ENCODE measurements at places on chromosomes 5 and 9.
A peak's percentile ranks its signal among the peaks of the same experiment; 100 is the strongest.

- DNase-seq: no peak
Measured at GRCh38 chr9:98539954-98540353, 168.8 kb downstream of the GABBR2 start.

DNA sequence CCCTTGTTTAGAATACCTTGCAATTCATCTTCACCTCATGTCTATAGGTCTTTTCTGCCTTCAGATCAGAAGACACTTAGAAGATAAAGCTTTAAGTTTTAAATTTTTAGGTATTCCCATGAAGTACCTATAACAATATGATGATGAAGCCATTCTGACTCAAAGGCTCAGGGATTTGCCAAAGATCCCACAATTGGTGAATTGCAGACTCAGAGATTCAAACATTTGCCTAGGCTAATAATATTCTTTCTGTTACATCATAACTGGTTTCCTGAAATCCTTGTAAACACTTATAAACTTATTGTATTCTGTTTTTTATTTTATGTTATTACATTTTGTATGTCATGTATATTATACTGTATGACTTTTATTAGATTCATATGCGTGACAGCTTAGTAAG lies 62.8 kb upstream of the ZFAND5 start:
- no peak for DNase-seq

GRCh38 chr5:54703565-54704255 lies 186.2 kb downstream of the SNX18 start:
- DNase-seq: no peak

- DNase-seq: no peak
Measured at GRCh38 chr5:9456435-9457042, 89.3 kb downstream of the SEMA5A start.

- DNase-seq: no peak
Measured at GRCh38 chr5:59249726-59250125, 643.8 kb downstream of the PDE4D start.

- DNase-seq: no peak
Measured at GRCh38 chr9:121562301-121562700, 62.7 kb upstream of the GGTA1 start.

DNA sequence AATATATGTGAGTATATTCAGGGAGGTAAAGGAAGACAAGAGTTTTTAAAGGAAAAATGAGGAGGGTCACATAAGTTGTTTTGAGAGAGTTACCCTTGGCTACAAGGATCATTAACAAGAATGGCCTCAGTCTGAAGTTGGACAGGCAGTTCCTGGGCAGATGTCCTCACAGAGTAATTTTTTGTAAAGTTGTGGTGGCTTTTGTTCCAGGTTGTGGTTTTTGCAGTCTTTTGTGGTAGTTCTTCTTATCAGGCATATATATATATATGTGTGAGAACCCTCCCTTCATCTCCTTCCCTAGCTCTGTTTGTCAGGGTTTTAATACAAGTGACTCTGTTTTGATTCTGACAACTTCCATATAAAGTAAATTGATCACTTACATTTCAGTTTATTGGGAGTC lies 60.0 kb downstream of the CSNK1G3 start:
- no peak for DNase-seq

GRCh38 chr9:99485459-99485858 lies 263.4 kb downstream of the SEC61B start:
- no peak for DNase-seq

GRCh38 chr5:134122530-134122929 lies 8.0 kb downstream of the TCF7 start:
- peak; percentile 70 for DNase-seq

- DNase-seq: no peak
Measured at GRCh38 chr5:115354246-115354645, 57.8 kb upstream of the CCDC112 start.

DNA sequence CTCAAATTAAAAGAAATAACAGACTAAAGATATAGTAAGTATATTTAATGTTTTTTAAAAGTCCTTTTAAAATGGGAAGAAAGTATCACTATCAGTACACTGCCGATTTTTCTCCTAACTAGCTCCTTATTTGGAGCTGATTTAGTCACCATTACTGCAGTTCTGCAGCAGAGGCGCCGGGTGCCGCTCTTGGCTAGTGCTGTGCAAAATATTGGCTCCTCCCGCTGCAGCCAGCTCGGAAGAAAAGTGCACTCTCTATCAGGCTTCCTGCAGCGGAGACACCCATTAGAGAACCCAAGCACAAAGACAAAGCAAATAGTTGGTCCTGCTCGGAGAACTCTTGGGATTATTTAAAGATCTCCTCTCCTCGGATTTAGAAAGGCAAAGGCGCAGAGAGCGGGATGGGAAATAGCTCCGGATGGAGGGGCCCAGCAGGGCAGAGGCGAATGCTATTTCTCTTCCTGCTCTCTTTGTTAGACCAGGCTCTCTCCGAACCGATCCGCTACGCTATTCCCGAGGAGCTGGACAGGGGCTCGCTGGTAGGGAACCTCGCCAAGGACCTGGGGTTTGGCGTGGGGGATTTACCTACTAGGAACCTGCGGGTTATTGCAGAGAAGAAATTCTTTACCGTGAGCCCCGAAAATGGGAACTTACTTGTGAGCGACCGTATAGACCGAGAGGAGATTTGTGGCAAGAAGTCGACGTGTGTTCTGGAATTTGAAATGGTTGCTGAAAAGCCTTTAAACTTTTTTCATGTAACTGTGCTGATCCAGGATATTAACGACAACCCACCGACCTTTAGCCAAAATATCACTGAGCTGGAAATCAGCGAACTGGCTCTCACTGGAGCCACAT lies at the start of gene PCDHGB3:
Gene PCDHGB3 (plus strand): TSS at position 249 of the 855 bp plus-strand sequence. CDS start 153 bp downstream, at position 402.
- peak; percentile 25 for DNase-seq

DNA sequence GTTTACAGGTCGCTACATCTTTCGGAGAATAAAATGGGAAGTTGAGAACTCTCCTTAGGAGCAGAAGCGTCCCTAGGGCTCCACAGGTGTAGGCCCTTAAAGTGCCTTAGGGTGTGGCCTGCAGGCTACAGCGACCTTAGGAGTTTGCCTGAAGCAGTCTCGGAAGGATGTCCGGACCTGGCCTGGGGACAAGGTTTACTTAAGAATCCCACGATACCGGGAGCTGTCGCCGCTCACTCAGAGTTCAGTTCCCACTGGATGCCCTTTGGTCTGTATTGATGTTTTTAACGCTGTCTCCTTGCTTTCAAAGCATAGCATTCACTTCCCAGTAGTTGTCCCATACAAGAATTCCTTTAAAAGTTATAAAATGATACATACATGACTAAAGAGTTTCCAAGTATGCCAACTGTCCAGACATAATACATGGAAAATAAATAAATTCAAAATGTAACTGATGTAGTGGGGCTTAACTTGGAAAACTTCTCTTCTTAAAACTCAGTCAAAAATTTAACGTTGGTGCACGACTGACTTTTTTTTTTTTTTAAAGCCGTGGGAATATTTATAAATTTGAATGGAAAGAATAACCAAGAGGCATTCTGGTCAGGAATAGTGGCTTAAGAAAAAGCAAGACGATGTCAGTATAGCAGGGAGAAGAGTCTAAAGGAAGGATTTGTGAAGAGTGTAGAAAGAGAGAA lies 848 bp downstream of the RAD50 start:
- no peak for DNase-seq

- no peak for DNase-seq
Measured at GRCh38 chr9:131799177-131799823, 59.4 kb upstream of the RAPGEF1 start.

DNA sequence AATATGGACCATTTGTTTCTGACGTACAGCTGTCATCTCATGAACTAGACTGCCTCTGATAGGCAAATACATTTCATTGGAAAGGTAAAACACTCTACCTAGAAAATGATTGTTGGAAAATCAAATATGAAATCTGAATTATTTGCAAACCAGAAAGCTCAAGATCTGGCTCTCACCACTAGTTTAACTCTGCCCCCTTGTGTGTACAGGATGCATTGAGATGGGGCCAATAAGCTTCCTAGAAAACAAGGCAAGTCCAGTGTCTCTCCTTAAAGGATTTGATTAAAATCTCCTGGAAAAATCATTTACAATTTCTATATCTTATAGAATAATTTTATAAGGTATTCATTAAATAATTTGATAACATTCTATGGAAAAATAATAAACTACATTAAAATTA lies 311.9 kb upstream of the ANKH start:
- no peak for DNase-seq

DNA sequence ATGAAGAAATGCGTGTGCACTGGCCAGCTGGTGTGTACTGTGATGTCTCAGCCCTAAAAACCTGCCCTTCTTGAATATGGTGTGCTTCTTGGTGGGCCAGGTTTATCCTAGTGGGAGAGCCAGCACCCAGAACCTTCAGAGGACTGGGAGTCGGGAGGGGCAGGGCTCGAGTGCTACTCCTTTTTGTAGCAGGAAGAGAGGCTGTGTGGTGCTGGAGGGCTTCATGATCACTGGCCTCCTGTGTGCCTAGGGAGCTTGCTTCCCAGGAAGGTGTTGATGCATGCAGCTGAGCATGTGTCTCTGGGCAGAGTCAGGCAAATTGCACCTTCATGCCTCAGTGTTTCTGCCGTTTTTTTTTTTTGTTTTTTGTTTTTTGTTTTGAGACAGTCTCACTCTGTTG lies 20.0 kb downstream of the PHF2 start:
- DNase-seq: no peak

GRCh38 chr5:38871058-38871605 lies 25.3 kb downstream of the OSMR start:
- no peak for DNase-seq

DNA sequence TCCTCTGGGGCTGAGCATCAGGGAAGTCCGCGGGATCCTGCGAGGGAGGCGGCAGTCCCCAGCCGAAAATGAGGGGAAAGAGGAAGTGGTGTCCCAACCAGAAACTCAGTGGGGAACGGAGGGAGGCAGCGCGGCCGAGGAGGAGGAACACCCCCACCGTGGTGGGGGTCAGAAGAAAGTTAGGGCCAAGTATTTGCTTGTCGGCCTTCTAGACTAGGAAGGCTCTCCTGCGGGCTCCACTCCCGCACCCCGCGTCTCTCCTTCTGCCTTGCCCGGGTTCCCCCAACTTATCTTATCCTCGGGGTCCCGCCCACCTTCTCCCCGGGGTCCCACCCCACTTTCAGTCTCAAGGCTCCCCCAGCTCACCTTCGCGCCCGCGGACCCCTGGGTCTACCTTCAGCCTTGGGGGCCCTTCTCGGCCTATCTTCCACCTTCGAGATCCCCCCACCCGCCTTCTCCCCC lies 557 bp upstream of the PHF2 start:
- peak; percentile 64 for DNase-seq

DNA sequence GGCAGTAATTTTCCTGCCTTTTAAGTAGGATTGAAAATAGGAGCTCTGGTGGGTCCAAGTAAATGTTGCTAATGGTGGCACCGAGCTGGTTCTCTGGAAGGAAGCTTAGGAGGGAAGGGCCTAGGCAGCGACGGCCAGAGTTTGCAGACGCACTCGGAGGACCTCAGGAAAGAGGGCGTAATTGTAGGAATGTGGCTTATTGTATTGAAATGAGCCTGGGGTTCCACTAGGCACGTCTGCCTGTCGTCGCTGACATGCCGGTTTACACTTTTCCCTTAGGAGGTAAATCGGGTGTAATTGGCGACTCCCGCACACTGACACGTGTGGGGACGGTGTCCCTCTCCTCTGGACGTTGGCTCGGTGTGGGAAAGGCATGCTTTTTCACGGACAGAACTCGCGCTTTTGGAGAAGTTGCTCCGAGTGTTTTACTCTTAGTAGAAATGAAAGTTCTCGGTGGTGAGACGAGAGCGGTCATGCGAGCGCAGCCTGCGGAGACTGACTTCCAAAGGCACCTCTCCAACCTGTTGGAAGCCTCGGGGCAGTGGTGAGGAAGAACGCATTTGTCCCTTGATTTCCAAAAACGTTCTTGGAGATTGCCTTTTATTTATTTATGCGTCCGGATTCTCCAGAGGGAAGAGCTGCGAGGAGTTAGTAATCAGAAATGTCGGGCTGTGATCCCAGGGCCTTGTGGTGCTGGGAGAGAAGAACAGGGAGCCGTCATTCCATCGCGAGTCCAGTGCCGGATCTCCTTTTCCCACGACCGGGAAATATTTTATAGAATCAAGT lies 1.3 kb downstream of the NR4A3 start:
- no peak for DNase-seq

GRCh38 chr9:38085308-38085707 lies 16.3 kb upstream of the SHB start:
- DNase-seq: no peak

DNA sequence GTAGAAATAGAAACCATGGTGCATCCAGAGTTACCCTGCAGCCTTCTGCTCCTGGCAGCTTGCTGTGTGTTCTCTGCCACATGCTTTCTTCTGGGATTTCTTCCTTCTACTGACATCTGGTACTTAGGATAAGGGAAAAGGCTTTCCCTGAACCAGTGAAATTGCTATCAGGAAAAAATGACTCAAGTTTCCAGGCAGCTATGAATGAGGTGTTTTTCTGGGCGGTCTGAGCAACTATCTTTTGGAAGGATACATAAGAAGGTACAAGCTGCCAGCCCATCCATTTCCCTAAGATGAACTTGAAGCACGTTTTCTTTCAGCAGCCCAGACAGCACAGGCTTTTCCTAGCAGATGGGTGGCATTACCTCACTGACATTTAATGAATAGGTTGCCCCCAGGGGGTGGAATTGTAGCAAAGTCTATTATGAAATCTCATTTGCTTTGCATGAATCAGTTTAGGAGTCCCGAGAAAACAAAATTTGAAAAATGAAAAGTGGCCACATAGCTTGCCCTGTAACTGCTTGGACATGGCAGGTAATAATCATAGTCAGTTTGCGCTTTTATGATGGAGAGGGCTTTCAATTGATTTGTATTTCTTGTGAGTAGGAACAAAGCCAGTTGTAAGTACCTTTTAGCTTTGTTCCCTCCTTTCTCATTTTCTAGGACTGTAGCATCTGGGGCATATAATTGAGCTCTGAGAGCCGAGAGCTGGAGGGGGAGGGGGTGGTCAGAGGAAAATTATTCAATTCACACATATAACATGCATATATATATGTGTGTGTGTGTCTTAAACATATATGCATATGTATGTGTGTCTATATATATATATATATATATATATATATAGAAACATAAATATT lies 108.5 kb downstream of the C9orf152 start:
- DNase-seq: no peak

GRCh38 chr5:150000990-150001659 lies 586 bp downstream of the HMGXB3 start:
- DNase-seq: peak; percentile 41

GRCh38 chr9:133160742-133161546 lies 2.8 kb downstream of the GBGT1 start:
- peak; percentile 67 for DNase-seq

- no peak for DNase-seq
Measured at GRCh38 chr5:128199104-128199503, 115.5 kb downstream of the SLC12A2 start.

GRCh38 chr9:100134731-100135130 lies 35.7 kb downstream of the INVS start:
- DNase-seq: no peak

GRCh38 chr9:117722108-117722761 lies 18.0 kb downstream of the TLR4 start:
- DNase-seq: no peak

- DNase-seq: no peak
Measured at GRCh38 chr9:5813824-5814223, 19.1 kb downstream of the ERMP1 start.
